Kidney capillary endothelial cell (primary cell): ENCODE measurements at places on chromosomes 3 and 15.

GRCh38 chr3:66215106-66215505 lies 5.7 kb upstream of the SLC25A26 start:
- no peak for DNase-seq

DNA sequence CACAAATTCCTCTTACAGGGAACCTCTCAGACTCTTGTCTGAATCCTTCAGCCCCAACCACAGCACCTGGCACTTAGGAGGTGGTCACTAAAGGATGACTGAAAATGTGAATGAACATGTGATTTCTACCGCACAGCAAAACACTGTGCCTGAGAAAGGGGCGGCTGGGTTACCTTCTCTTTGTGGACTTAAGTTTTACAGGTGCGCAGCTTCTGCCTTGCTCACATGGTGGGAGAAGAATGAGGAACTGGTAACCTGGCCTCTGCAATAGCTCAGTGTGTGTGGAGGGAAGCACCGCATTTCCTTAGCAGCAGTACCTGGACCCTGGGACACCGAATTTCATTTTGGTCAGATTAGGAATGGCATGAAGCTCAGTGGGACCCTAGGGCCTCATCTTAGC lies 9.8 kb upstream of the ETV5 start:
- no peak for DNase-seq

DNA sequence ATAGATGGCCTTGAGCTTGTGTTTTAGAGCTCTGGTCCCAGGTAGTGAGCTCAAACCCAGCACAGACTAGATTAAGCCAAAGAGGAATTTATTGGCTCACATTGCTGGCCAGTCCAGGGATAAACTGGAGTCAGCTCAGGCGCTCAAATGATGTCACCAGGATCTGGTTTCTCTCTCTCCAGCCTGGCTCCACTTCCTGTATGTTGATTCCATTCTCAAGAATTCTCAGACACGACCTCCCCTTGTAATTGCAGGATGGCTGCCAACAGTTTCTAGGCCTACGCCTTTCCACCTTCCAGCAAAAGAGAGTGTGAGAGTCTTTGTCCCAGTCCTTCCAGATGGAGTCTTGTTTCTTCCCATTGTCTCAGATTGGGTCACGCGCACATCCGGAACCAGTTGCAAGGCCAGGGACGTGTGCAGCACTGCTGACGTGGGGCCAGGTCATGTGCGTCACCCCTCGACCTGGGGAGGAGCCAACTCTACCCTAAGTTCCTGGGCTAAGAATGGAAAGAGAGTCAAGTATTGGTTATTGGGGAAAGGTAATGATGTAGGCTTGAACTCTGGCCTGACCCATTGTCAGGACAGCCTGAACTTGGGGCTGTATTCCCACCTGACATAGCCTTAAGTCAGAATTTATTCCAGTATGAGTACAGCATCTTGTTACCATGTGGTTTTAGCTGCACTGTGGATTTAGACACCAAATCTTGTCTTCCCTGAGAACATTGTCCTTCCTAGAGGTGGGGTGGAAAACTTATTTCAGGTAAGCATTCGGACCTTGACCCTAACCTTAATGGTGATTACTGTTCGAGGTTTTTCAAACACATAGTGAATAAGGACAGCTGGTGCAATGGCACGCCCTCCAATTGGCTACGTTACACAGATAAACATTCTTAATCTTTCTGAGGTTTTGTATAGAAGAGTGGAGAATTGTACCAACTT lies 31.6 kb downstream of the CACNA1D start:
- no peak for DNase-seq

- no peak for DNase-seq
These were observed 51.2 kb upstream of the PRR23C start for GRCh38 chr3:139095803-139096466.

GRCh38 chr3:167814441-167814951 lies 79.0 kb downstream of the SERPINI1 start:
- DNase-seq, result no peak

DNA sequence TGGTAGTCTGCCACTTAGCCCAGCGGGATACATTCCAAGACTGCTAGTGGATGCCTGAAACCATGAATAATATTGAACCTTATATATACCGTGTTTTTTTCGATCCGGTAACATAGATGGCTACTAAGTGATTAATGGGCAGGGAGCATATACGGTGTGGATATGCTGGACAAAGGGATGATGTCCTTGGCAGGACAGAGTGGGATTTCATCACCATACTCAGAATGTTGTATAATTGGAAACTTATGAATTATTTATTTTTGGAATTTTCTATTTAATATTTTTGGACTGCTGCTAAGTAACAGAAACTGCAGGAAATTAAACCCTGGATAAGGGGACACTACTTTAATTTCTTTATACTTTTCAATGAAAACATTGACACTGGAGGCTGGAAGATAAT lies 53.2 kb downstream of the ASTE1 start:
- DNase-seq, result no peak
